ENCODE measurements at places on chromosomes 1 and 21.

DNA sequence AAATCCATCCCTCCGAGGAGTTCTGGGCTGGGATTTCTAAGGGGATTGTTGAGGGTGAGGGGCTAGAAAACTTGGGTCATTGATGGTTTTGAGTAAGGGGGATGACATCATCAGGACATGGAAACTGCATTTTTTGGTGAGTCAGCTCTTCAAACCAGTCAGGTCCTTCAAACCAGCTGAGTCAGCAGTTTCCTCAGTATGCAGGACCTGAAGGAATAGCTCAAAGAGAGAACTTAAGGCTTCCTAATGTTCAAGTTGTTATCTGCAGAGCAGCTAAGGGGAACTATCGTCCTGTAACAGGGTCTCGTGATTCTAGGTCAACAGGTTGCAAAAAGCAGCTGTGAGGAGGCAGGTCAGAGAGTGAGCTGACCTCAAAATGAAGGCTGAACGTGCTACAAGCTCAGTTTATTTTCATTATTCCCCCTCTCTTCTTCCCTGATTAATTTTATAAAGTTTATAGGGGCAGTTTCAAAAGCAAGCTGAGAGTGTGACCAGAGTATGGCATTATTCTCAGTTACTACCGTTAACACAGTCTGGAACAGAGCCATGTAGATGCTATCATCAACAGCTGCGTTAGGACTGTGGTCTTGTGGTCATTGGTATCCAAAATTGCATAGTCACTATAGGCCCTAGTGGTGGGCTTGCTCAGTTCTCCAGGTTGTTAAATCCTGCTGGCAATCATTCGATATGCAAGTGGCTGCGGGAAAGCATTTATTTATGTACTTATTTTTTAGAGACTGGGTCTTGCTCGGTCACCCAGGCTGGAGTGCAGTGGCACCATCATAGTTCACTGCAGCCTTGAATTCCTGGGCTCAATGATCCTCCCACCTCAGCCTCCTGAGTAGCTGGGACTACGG is 10.7 kb upstream of the SDC3 start:
- no peak for DNase-seq

GRCh38 chr1:7941437-7941793 is 776 bp upstream of the TNFRSF9 start:
- DNase-seq: no peak

- no peak for DNase-seq
These were observed 42.8 kb upstream of the ENAH start for GRCh38 chr1:225695578-225696337.

GRCh38 chr1:94143809-94144176 is 22.8 kb upstream of the ABCA4 start:
- no peak for DNase-seq

- DNase-seq: no peak
These were observed 120.9 kb downstream of the C1orf21 start for GRCh38 chr1:184507604-184508280.

GRCh38 chr1:245971711-245972085 is 535.4 kb downstream of the SMYD3 start:
- DNase-seq: no peak

- DNase-seq: no peak
These were observed 77.0 kb downstream of the SKI start for GRCh38 chr1:2304921-2305681.

DNA sequence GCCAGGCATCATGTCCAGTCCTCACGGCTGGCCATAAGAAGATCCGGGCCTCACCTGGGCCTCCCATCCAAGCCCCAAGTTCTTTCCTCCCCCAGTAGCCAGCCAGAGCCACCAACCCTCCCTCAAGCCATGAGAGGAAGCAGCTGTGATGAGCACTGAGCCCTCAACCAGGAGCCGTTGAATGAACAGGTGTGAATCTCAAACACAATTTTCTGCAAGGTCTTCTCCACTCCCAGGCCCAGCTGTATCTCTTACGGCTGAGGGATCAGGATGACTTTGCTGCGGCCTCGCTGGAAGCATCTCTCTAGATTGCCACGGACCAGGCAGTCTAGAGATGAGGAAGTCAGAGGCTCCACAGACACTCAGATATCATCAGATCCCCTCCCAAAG is 9.8 kb upstream of the CLDN14 start:
- DNase-seq: no peak

GRCh38 chr1:19922015-19922688 is 1.3 kb downstream of the PLA2G2E start:
- no peak for DNase-seq

- no peak for DNase-seq
These were observed 77.1 kb downstream of the ITPKB start for GRCh38 chr1:226661965-226662364.
